ENCODE measurements at places on chromosomes 2 and 18.

DNA sequence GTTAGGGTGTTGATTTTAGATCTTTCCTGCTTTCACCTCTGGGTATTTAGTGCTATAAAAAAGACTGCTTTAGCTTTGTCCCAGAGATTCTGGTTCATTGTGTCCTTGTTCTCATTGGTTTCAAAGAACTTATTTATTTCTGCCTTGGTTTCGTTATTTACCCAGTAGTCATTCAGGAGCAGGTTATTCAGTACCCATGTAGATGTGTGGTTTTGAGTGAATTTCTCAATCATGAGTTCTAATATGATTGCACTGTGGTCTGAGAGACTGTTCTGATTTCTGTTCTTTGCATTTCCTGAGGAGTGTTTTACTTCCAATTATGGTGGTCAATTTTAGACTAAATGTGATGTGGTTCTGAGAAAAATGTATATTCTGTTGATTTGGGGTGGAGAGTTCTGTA lies 167.1 kb upstream of the KYNU start:
- no peak for DNase-seq

GRCh38 chr2:160238392-160238791 lies 38.3 kb upstream of the ITGB6 start:
- no peak for DNase-seq

DNA sequence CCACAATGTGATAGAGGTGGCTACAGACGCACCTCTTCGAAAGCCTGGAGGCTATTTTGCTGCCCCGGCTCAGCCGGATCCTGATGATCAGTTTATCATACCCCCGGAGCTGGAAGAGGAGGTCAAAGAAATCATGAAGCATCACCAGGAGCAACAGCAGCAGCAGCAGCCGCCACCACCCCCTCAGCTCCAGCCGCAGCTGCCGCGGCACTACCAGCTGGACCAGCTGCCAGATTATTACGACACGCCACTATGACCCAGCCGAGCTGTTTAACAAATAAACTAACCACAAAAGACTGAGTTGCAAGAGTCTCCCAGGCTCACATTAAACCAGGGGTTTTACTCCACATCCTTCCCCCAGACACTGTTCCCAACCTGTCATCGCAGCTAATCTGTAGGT lies 263.8 kb downstream of the PHLPP1 start:
- DNase-seq, result peak; percentile 24

DNA sequence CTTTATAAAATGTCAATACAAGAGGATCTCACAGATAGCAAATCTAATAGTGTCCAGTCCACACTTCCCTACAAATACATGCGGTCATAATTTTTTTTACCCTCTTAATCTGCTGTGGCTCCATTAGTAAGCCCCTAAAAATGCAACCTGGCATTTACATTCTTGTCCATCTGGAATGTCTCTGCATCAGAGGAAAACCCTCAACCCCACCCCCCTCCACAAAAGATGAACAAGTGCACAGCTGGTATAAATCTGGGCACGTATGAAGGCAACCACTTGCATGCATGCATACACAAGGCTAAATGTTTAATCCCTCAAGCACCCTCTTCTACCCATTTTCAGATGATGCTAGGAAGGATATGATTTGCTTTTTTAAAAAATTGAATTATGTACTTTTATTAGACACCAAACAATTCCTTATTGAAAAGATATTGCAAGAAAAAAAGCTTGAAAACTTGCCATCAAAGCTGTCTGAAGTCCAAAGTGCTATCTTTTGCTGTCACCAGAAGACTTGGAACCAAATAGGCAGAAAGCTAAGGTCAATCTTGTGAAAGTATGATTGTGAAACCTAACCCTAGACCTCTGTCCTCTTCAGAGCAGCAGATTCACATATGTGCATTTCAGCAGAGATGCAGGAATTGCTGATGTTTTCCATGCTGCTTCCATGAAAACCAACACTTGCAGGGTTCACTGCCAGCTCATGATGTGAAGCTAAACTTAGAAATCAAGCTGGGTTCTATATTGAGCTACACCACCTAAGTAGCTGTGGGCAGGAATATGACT lies 39.0 kb downstream of the IRS1 start:
- DNase-seq, result peak; percentile 73

DNA sequence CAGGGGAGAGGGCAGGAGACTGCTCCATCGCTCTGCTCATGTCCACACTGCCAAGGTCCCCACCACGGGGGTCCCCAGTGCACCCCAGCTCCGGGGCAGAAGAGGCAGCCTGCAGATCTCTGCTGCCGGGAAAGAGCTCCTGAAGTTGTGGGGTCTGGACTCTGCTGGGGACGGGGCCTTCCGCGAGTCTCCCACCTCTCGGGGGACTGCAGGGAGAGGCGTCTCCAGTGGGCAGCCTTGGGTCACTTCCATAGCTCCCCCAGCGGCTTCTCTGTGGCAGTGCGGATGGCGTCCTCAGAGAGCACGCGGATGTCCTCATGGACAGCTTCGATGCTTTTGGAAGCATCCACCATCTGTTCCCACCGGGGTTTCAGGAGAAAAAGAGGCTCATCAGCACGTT lies 10.7 kb downstream of the DTYMK start:
- DNase-seq, result no peak

GRCh38 chr2:160292225-160292624 lies 92.2 kb upstream of the ITGB6 start:
- DNase-seq, result no peak

- peak; percentile 76 for DNase-seq
Measured at GRCh38 chr2:55112229-55113031, 62.2 kb upstream of the RTN4 start.

DNA sequence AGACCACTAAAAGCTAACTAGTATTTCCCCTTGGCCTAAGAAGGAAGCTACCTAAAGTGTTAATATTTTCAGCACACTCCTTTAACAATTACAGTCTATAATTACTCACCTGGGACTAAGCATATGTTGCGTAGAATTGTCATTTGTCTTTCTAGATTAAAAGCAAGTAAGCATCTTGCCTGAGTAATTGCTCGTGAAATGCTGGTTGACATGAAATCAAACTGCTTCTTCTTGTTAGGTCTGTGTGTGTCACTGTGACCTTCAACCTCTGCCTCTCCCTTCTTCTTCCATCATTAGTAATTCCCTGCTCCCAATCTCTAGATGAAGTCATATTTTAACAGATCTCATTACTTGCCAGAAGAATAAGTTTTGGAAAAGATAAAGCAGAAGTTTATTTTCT lies 212.2 kb downstream of the XIRP2 start:
- DNase-seq, result no peak

- no peak for DNase-seq
Measured at GRCh38 chr2:165985120-165985519, 31.5 kb upstream of the TTC21B start.

DNA sequence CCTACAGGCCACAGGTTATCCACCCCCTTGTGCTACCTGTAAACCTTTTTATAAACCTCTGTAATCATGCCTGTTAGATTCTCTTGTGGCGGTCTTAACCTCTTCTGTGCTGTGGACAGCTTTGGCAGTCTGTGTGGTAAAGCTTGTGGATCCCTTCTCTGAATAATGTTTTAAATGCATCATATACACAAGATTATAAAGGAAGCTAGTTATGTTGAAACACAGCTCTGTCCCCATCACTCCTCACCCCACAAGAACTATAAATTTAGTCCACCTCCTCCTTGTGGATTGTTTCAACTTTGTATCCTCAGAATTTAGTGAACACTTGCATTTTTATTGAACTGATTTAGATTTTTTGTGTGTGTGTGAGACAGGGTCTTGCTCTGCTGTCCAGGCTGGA lies 107.7 kb downstream of the ICA1L start:
- DNase-seq, result no peak

GRCh38 chr2:33494155-33494779 lies 17.8 kb downstream of the RASGRP3 start:
- no peak for DNase-seq

- no peak for DNase-seq
Measured at GRCh38 chr2:205959521-205959920, 126.5 kb downstream of the INO80D start.

DNA sequence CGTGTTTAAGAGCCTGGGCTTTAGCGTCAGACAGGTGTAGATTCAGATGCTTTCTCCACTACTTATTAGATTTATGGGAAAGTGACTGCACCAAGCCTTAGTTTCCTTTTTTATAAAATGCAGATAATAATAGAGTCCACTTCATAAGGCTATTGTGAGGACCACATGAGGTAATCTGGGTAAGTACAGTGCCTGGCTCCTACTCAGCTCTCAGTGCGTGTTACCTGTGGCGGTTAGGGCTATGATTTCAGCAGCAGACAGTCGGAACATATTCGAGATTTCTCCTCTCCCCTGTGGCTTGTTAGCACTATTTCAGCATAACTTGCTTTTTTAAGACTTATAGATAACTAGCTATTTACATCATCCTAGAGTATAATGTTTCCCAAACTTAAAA lies 32.0 kb downstream of the MAP3K20 start:
- DNase-seq, result no peak

GRCh38 chr18:54392543-54393023 lies 34.9 kb downstream of the C18orf54 start:
- DNase-seq, result peak; percentile 67

DNA sequence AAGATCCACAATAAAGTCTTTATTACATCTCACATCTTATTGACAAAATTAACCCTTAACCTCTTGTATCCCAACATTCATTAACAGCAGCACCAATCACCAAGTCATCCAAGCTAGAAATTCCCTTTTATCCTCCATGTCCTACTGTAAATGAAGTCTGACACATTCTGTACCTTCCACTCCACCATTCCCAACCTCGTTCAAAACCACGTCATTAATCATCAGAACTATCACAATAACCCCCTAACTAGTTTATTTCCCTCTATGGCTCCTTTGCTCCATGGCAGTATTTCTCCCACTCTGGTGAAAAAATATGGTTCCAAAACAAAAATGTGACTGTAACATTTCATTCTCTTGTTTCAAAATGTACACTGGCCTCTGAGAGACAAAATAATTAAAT lies 1626.2 kb downstream of the LRP1B start:
- DNase-seq, result no peak

DNA sequence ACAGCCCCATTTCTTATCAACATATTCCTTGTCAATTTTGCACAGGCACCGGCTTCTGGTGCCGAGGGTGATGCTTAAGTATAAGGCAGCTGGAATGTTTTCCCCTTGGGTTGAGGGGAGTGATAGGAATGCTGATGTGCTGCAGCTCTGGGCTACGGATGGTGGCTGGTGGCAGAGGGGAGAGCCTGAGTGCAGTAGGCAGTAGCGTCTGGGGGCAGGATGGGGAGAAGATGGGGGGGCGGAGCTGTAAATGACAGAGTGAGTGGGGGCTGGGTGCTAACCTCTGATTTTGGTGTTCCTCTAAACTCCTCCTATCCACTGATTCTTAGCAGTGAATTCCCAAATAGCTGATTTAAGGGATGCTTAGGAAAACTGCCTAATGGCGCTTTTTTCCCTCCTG lies 20.7 kb downstream of the TMEM178A start:
- no peak for DNase-seq

DNA sequence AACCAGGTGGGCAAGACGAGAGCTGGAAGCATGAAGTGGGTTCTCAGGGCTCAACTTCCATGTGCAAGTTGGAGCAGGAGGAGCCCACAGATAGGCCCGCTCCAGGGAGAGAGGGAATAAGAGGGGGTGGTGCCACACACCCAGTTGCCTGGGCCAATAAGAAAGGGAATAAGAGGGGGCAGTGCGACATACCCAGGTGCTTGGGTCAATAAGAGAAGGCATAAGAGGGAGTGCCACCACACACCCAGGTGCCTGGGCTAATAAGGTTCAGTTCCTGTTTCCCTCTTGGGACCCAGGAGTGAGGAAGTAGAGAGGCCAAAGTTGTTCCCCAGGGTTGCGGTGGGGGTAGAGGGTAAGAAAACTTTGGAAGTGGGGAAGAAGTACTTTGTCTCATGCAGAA lies 127.5 kb downstream of the LAMA3 start:
- no peak for DNase-seq

DNA sequence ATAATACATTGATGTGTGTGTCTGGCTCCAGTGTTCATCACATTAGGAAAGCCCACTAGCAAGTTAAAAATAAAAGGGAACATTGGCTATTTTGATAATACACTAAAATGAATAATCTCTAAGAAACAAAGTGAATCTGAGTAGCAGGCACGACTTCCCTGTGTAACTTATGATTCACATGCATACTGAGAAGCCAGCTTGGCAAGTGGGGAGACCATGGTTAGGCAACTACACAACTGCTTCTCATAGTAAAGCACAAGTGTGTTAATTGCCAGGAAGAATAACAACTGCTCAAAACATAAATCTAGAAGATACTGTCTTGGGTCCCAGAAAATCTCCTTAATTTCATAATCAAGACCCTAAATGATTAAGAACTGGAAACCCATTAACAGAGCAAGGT lies 4.0 kb downstream of the MYO5B start:
- DNase-seq, result no peak

DNA sequence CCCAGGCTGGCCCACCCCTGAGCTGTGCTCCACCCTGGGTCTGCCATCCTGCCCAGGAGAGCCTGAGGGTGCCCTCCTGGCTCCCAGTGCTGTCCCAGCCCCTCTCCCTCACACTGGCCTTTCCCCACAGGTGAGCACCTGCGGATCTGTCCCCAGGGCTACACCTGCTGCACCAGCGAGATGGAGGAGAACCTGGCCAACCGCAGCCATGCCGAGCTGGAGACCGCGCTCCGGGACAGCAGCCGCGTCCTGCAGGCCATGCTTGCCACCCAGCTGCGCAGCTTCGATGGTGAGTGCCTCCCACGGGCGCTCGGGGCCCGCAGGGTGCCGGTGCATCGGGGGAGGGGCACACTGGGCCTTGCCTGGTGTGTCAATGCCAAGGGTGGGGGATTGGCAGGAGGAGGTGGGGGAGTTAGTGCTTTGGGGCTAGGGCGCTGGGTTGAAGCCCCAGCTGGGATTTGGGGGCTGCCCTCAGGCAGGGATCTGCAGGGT lies 23.5 kb downstream of the GPC1 start:
- DNase-seq, result no peak

- DNase-seq, result no peak
Measured at GRCh38 chr2:215705771-215706361, 270.0 kb upstream of the FN1 start.
